Central memory CD8-positive, alpha-beta T cell (primary cell): ENCODE measurements at places on chromosomes 12 and 14.

DNA sequence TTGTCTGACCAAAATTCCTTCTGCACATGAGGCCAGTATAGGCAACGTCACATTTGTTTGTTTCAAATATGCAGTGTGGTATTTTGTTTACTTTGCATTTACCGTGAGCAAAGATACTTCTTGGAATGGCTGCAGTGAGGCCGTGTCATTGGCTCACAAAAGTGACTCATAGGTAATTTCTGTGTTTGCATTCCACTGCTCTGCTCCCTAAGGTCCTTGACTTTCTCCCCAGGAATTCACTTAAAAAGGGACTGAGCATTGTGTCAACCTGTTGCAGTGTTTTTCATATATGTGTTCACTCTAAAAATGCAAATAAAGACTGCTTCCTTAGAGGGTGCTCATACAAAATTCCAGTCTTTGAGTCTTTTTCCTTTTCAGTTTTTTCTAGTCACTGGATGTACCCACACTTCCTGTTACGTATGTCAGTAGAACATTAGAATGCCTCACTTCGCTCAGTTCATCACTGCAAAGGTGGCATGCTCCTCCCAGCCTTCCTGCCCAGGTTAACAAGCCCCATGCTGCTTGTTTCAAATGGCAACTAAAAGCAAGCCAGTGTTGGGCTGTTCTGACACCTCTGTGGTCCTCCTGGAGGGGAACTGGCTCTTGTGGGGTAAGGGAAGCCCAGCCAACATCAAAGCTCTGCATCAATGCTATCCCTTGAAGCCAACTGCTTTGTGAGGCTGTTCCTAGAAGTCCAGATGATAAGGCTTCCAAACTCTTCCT, 9.1 kb downstream of the C12orf76 start:
- DNase-seq = no peak

GRCh38 chr12:34336619-34337465, 314.5 kb downstream of the ALG10 start:
- DNase-seq = no peak

DNA sequence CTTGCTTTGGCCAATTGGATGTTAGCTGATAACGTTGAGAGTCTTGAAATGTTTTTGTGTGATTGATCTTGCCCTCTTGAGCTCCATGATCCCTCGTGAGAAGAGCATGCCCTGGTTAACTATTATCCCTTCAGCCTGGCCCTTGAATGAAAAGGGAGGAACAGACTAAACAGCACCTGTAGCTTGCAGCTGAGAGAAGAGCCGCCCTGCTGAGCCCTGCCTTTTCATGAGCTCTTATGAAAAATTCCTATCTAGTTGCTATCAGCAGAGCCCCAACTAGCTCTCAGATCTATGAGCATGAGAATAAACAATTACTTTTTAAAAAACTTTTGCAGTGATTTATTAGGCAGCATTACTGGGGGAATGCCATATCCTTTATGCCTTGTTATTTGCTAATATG, 36.0 kb upstream of the RPH3A start:
- no peak for DNase-seq

DNA sequence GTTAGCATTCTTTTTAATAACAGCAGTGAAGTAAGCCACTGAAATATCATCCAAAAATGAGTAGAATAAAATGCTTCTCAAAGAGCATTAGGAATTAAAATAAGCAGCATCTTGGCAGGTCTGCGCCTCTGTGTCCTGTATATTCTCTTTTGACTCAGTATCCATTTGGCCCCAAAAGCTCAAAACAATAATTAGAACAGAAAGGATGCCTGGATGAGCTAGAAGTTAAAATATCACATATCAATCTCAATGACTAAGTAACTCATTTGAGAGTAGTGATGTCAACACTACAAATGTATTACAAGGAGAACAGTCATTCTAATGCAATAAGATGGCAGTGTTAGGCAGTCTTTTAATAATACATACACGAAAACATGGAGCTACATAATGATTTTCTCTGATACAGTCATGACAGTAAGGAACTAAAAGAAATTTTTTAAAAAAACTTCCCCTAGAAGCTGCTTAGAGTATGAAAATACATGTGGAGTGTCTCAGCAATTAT, 160.9 kb upstream of the ABCD2 start:
- no peak for DNase-seq
